Type B pancreatic cell (in vitro differentiated cells): ENCODE measurements at places on chromosomes 1 and 21. TPM values are rescaled to one million over a fixed set of nuclear protein-coding genes. Genes with fewer than 3 reads are reported as not detected.
A peak's percentile ranks its signal among the peaks of the same experiment; 100 is the strongest.

Gene PRRX1
- 1.7 and 142 TPM in 2 replicates for total RNA-seq

DNA sequence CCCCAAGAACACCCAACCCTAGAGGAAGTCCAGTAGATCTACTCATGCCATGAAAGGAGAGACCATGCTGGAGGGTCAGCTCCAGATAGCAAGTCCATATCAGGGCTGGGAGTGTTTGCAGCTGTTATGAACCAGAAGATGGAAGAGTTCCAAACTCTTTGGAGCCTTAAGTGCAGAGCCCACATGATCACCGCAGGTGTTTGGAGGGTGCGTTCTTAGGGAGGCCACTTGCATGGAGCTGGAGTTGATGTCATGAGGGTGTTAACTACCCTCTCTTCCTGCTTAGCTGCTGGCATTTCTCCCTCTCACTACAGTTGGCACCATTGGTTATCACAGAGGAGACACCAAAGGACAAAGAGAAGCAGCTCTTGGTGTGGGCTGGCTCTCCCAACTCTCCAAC, 616.9 kb downstream of the AJAP1 start:
- no peaks in the 10 kb centered on the region for H3K4me1 ChIP-seq
- DNase-seq: no peak
- peaks cover 44% of the 10 kb centered on the region for H3K27me3 ChIP-seq
- H3K27ac ChIP-seq: no peak overlapping the region
- H3K4me3 ChIP-seq: no peak overlapping the region

GRCh38 chr1:106785176-106785575, 271.3 kb upstream of the PRMT6 start:
- no peak overlapping the region for H3K4me3 ChIP-seq
- peaks cover 3% of the 10 kb centered on the region for H3K27me3 ChIP-seq
- H3K27ac ChIP-seq: no peak overlapping the region
- H3K36me3 ChIP-seq: no peaks in the 10 kb centered on the region
- H3K4me1 ChIP-seq: no peaks in the 10 kb centered on the region

DNA sequence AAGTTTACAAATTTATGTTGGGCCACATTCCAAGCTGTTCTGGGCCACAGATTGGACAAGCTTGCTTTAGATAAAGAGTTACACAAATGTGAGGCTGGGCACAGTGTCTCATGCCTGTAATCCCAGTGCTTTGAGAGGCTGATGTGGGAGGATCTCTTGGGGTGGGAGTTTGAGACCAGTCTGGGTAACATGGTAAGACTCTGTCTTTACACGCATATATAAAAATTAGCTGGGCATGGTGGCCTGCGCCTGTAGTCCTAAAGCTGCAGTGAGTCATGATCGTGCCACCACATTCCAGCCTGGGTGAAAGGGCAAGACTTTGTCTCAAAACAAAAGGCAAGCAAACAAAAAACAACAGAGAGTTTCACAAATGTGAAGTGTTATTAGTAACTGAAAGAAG, 5.9 kb upstream of the VCAM1 start:
- no peak overlapping the region for H3K27ac ChIP-seq
- no peak overlapping the region for H3K4me3 ChIP-seq
- H3K4me1 ChIP-seq: no peaks in the 10 kb centered on the region
- H3K36me3 ChIP-seq: no peaks in the 10 kb centered on the region

- no peak overlapping the region for H3K4me3 ChIP-seq
- no peak for DNase-seq
- peaks cover 16% of the 10 kb centered on the region for H3K36me3 ChIP-seq
- no peaks in the 10 kb centered on the region for H3K27me3 ChIP-seq
- H3K4me1 ChIP-seq: no peaks in the 10 kb centered on the region
These were observed 57.5 kb downstream of the KIAA0319L start for GRCh38 chr1:35499652-35500176.

- peak overlapping the region; percentile 67 for H3K4me3 ChIP-seq
- H3K4me1 ChIP-seq: peaks cover 53% of the 10 kb centered on the region
- H3K36me3 ChIP-seq: peaks cover 20% of the 10 kb centered on the region
- peak overlapping the region; percentile 77 for H3K27ac ChIP-seq
- peaks cover 3% of the 10 kb centered on the region for H3K27me3 ChIP-seq
- no peak for DNase-seq
These were observed 3.6 kb downstream of the ZNF362 start for GRCh38 chr1:33259879-33260278.
